ENCODE measurements at places on chromosomes 6 and 20.

DNA sequence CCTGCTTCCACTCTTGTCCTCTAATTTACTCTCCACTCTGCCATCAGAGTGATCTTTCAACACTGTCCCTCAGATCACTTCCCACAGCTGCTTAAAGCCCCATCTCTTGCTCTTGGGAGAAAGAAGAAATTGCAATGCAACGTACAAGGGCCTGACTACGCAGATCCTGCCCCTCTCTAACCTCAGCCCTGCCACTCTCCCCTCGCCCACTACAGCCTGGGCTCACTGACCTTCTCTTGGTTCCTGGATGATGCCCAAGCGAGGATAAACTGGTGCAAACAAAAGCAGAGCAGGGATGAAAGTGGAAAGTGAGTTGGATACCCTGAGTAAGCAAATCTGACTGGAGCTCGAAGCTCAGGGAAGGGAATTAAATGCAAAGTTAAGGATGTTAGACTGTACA is 92.9 kb downstream of the MAP3K5 start:
- no peak for DNase-seq

DNA sequence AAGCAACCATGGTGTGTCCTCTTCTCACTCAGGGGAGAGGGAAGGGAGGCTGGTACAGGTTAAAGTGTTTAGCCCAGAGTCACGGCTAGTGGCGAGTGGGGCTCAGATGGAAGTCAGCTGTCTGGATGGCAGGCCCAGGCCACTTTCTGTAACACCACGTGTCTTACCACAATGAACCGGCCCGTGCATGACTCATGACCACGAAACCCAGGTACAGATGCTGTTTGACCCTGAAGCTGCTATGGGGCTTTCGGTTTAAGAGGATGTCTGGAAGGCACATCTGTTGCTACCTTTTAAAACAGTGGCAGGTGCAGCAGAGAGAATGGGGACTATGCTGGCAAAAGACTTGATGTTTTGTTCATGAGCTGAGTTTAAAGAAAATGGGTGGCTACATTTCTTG is 36.5 kb upstream of the MPC1 start:
- peak; percentile 52 for DNase-seq

GRCh38 chr20:32474967-32475811 is 109.9 kb downstream of the NOL4L start:
- no peak for DNase-seq

DNA sequence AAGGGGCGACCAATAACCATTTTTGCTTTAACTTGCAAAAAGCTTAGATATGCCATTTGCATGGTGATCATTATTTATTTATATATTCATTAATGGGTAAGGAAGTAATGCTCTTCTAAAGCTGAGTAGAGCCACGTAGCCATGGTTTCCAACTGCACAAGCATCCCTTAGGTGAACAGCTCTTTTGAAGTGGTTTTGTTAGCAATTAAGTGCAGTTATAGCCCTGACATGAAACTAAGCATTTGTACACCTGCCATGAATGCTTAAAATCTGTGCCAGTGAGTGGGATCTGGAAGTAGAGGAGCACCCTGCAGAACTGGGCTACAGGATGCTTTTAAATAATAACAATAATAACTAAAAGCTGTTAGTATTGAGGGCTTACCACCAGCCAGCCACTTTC is 19.1 kb downstream of the TRAF3IP2 start:
- no peak for DNase-seq

GRCh38 chr6:162704001-162704400 is 23.6 kb downstream of the PRKN start:
- DNase-seq, result no peak
